NCI-H524 (cell line): ENCODE measurements at places on chromosomes 4 and X.

DNA sequence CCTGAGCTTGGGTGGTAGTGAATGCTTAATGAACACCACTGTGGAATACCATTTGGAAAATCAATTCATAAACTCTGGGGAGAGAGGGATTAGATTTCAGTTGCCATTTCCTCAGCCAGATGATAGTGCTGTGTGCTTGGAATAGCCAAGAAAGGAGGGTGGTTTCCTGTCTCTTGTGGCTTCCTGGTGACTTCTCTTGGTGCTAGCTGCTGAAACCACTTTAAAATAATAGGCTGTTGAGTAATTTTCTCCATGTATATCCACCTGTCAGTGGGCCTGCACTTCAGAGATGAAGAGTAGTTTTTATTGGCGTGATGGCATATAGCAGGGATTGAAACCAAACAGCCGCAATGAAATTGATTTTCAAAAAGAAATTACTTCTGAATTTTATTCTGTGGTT is 11.8 kb downstream of the EDA start:
- DNase-seq = no peak

DNA sequence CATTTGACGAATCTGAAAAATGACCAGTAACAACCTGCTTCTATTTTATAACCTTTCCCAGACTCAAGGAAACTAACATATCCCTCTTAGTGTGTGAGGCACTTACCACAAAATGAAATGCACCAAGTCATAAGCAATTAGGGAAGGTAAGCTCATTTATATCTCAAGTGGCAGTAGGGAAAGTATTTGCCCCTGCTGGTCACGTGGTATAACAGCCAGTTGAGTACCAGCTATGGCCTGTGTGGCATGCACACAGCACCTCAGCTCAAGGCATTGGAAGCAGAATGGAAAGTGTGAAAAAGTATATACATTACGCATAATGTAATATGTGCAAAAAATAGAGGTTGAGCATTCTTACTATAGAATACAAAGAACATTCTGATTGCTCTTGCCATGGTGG is 178.3 kb upstream of the GYPA start:
- no peak for DNase-seq

DNA sequence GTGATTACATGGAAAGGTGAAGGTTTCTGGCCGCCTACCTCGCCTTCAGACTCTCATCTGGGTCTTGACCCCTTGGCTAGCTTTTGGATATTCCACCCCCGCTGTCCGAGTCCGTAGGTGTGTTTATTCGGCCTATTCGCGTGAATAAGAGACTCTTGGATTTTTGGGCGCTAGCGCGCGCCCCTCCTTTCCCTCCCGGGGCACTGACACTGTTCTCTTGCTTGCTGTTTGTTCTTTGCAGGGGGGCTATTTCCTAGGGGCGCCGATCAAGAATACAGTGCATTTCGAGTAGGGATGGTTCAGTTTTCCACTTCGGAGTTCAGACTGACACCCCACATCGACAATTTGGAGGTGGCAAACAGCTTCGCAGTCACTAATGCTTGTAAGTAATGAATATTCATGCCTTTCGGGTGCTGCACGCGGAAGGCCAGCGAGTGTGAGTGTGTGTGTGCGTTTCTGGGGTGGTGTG is 932 bp downstream of the GRIA2 start:
- no peak for DNase-seq

GRCh38 chr4:11451716-11452115 is 23.0 kb upstream of the HS3ST1 start:
- no peak for DNase-seq
